ENCODE measurements at places on chromosomes 16 and 17. TPM values are rescaled to one million over a fixed set of nuclear protein-coding genes. Genes with fewer than 3 reads are reported as not detected.

The USP43 gene
- total RNA-seq: not detected

The CACNG4 gene
- total RNA-seq: 1.2 TPM

The OR1F1 gene
- not detected for total RNA-seq

The CTDNEP1 gene
- total RNA-seq: 56.2 TPM

The NTN1 gene
- 0.23 TPM for total RNA-seq

The HOXB13 gene
- not detected for total RNA-seq

The UTP18 gene
- 24.6 TPM for total RNA-seq

The DPEP3 gene
- total RNA-seq: not detected

The WSCD1 gene
- total RNA-seq: under 0.01 TPM

The SHBG gene
- total RNA-seq: 0.12 TPM

The CD300E gene
- total RNA-seq: not detected

The NDRG4 gene
- total RNA-seq: 9.2 TPM

The COX6A2 gene
- not detected for total RNA-seq

The ZG16 gene
- total RNA-seq: not detected

The ICAM2 gene
- 0.77 TPM for total RNA-seq

The PYY gene
- total RNA-seq: not detected

The SLC16A11 gene
- total RNA-seq: not detected

The ELMO3 gene
- 0.58 TPM for total RNA-seq

The HAGHL gene
- total RNA-seq: 5.5 TPM

The USB1 gene
- total RNA-seq: 12.1 TPM

The ITGAL gene
- not detected for total RNA-seq

The CTF1 gene
- total RNA-seq: 2.9 TPM

The ATP2A1 gene
- 0.17 TPM for total RNA-seq

The TMEM235 gene
- total RNA-seq: not detected

The ADAP2 gene
- total RNA-seq: not detected

The NEUROD2 gene
- total RNA-seq: not detected

The TERB1 gene
- total RNA-seq: not detected

The MYH8 gene
- total RNA-seq: 4.1 TPM

The SLFN14 gene
- total RNA-seq: not detected

The ARHGDIG gene
- 2.8 TPM for total RNA-seq

The PIRT gene
- total RNA-seq: not detected

The EVPL gene
- total RNA-seq: not detected

The CTRB1 gene
- not detected for total RNA-seq

The CHST4 gene
- total RNA-seq: not detected

The MYH11 gene
- not detected for total RNA-seq

The KRTAP4-3 gene
- not detected for total RNA-seq

The SULT1A2 gene
- 2.8 TPM for total RNA-seq

The KRT28 gene
- not detected for total RNA-seq

The SPECC1 gene
- total RNA-seq: 9.5 TPM

The SPN gene
- not detected for total RNA-seq

The MSL1 gene
- total RNA-seq: 48.8 TPM

The KREMEN2 gene
- total RNA-seq: 0.23 TPM

The NPIPA8 gene
- total RNA-seq: 1.5 TPM
